Endothelial cell (in vitro differentiated cells): ENCODE measurements at places on chromosomes 12 and 14. TPM values are rescaled to one million over a fixed set of nuclear protein-coding genes. Genes with fewer than 3 reads are reported as not detected.

Gene STON2
- 66.8 TPM for total RNA-seq

Gene PTHLH
- 4.7 TPM for total RNA-seq

Gene FAM90A1
- not detected for total RNA-seq

Gene EMP1
- 273 TPM for total RNA-seq

DNA sequence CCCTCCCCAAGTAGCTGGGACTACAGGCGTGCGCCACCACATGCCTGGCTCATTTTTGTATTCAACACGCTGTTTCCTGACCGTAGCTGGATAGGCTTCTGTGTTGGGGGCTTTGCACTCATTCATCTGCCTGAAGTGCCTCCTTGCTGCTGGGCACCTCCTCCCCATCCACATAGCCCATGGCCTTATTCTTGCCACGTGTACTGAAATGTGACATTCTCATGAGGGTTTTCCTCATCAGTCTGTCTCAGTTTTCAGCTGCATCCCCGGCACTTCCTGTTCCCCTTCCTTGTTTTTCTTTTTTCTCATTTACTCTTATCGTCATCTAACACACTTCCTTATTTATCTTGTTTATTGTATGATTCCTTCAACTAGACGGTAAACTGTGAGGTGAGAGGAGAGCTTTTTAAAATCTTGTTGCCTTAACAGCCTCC lies 36.6 kb downstream of the RCOR1 start:
- H3K4me3 ChIP-seq = peak overlapping the region; percentile 66
- H3K4me1 ChIP-seq = peaks cover 61% of the 10 kb centered on the region
- peaks cover 17% of the 10 kb centered on the region for H3K36me3 ChIP-seq
- H3K27ac ChIP-seq = peak overlapping the region; percentile 99
- peaks cover 5% of the 10 kb centered on the region for H3K27me3 ChIP-seq
- DNase-seq = peak; percentile 55

DNA sequence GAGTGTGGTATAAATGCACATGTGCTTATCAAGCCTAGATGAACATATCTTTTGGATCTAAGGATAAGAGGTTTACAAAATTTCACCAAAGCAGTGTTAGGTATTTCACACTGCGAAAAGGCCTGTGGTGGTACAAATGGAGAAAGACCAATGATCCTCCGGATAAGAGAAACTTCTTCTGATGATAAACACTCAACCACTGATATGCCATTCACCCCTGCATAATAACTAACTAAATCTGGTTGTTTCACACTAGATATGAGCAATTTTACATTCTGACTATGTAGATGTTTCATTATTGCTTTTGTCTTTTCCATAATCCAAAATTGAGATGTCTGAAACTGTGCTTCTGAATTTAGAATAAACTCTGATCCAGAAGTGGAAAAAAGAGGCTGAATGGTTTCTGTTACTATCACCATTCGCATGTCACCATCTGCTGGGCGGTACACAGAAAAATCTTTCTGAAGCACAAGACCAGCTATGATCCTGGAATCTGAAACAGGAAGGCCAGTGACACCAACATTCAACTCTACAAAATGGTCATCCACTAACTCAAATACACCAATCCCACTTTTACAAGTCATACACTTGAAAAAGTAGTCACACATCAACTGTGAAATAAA lies 1.3 kb downstream of the BBS10 start:
- H3K27ac ChIP-seq = no peak overlapping the region
- peaks cover 11% of the 10 kb centered on the region for H3K4me1 ChIP-seq
- H3K4me3 ChIP-seq = no peak overlapping the region
- no peak for DNase-seq
- H3K27me3 ChIP-seq = no peaks in the 10 kb centered on the region

GRCh38 chr12:31370531-31371255 lies 44.7 kb upstream of the SINHCAF start:
- peak overlapping the region; percentile 71 for H3K4me3 ChIP-seq
- peaks cover 7% of the 10 kb centered on the region for H3K27me3 ChIP-seq
- no peaks in the 10 kb centered on the region for H3K36me3 ChIP-seq
- DNase-seq = peak; percentile 50
- H3K27ac ChIP-seq = peak overlapping the region; percentile 96

- no peak for DNase-seq
- no peak overlapping the region for H3K27ac ChIP-seq
- peaks cover 17% of the 10 kb centered on the region for H3K4me1 ChIP-seq
- peaks cover 10% of the 10 kb centered on the region for H3K27me3 ChIP-seq
Observed at GRCh38 chr14:24274101-24274543, 2.7 kb upstream of the RABGGTA start.

DNA sequence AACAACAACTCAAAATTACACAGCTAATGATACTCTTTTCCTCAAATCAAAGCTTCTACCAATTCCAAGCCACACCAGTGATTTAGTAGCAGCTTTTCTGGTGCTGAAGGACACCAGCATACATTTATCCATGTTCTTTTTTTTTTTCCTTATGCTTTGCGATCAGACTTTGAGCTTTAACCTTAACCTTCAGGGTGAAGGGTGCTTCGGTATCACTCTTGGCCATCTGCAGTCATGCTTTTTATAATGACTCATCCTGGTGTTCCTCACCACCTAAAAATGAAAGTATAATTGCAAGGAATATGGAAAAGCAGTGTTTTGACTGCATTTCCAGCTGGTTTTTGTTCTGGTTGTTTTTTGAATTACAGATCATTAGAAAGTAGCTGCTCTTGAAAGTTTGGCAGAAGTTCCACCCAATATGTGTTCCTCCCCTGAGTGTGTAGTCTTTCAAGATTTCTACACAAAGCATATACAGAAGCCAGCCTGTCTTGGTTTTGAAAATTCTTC lies 1.3 kb upstream of the SLC41A2 start:
- no peak overlapping the region for H3K27ac ChIP-seq
- no peaks in the 10 kb centered on the region for H3K4me1 ChIP-seq
- H3K36me3 ChIP-seq = no peaks in the 10 kb centered on the region
- no peak for DNase-seq

DNA sequence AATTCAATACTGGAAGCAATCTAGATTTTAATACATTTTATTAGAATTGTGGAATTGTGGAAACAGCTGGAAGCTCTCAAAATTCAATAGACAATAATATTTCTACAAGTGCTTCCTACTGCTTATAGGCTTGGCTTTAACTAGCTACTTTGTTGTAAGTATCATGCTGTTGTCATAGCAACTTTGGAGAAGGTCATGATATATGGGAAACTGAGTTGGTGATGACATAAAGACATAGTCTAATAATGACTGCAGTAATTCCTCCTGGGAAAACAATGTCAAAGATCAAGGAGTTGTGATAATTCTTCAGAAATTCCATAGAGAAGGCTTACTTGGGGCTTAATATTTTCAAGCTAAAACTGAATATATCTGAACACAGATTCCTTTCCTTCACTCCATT lies 266.6 kb downstream of the KIF21A start:
- no peak overlapping the region for H3K27ac ChIP-seq
- no peaks in the 10 kb centered on the region for H3K4me1 ChIP-seq
- no peaks in the 10 kb centered on the region for H3K36me3 ChIP-seq
- DNase-seq = no peak
- H3K4me3 ChIP-seq = no peak overlapping the region
- H3K27me3 ChIP-seq = no peaks in the 10 kb centered on the region

DNA sequence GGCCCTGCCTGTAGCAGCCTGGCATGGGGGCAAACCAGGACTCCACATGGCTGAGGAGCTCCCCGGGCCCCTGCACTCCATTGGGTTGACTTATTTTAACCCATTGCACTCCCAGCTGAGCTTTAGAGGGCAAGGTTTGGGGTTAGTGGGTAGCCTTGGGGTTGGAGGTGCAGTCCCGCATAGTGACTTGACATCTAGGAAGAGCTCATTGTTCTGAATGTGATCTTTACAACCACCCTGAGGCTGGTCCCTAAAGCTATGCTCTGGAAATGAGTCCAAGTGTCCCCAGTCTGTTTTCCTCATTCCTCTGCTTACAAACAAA lies 36.4 kb downstream of the NFKBIA start:
- H3K27me3 ChIP-seq = peaks cover 4% of the 10 kb centered on the region
- H3K27ac ChIP-seq = no peak overlapping the region
- no peak for DNase-seq
- H3K4me3 ChIP-seq = no peak overlapping the region

- no peaks in the 10 kb centered on the region for H3K4me1 ChIP-seq
- no peaks in the 10 kb centered on the region for H3K27me3 ChIP-seq
- no peak for DNase-seq
Observed at GRCh38 chr14:30134936-30135335, 207.3 kb upstream of the PRKD1 start.
